ENCODE measurements at places on chromosomes 6 and 20.

- DNase-seq = no peak
Measured at GRCh38 chr6:110981202-110981600, 637 bp upstream of the RPF2 start.

GRCh38 chr20:38870733-38871559, 55.3 kb upstream of the FAM83D start:
- peak; percentile 99 for DNase-seq

DNA sequence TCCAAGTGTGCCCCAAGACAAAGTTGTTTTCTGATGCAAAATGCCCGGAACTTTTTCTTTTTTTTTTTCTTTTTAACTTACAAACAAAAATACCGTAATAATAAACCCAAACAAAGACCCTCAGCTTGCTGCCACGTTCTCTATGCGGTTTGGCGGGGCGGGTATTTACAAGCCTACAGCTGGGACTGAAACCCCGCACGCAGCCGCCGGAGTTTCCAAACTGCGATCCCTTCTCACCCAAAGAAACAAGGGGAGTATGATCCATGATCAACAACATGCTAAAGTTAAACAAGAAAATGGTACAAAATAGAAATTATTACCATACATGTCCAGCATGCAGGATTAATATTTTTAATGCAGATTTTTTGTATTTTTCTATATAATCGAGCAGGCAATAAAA, 2.1 kb downstream of the MAFB start:
- DNase-seq = peak; percentile 66

- DNase-seq = no peak
Measured at GRCh38 chr20:17960927-17961586, 7.5 kb downstream of the SNX5 start.

GRCh38 chr6:101000341-101000740, 119.2 kb upstream of the ASCC3 start:
- DNase-seq = no peak

GRCh38 chr20:59671661-59672471, 67.5 kb downstream of the PHACTR3 start:
- peak; percentile 78 for DNase-seq

- DNase-seq = peak; percentile 83
Measured at GRCh38 chr20:36202891-36203338, 33.4 kb upstream of the AAR2 start.

- no peak for DNase-seq
Measured at GRCh38 chr6:39322306-39322850, at the start of gene KCNK16. Gene KCNK16 (minus strand): TSS chr6:39322702. CDS start chr6:39322540, 162 bp downstream.

GRCh38 chr6:93366506-93366905, 52.9 kb downstream of the EPHA7 start:
- no peak for DNase-seq

GRCh38 chr6:111842891-111843290, 30.4 kb downstream of the FYN start:
- DNase-seq = no peak

GRCh38 chr6:53293691-53294090, 55.1 kb downstream of the ELOVL5 start:
- DNase-seq = no peak

DNA sequence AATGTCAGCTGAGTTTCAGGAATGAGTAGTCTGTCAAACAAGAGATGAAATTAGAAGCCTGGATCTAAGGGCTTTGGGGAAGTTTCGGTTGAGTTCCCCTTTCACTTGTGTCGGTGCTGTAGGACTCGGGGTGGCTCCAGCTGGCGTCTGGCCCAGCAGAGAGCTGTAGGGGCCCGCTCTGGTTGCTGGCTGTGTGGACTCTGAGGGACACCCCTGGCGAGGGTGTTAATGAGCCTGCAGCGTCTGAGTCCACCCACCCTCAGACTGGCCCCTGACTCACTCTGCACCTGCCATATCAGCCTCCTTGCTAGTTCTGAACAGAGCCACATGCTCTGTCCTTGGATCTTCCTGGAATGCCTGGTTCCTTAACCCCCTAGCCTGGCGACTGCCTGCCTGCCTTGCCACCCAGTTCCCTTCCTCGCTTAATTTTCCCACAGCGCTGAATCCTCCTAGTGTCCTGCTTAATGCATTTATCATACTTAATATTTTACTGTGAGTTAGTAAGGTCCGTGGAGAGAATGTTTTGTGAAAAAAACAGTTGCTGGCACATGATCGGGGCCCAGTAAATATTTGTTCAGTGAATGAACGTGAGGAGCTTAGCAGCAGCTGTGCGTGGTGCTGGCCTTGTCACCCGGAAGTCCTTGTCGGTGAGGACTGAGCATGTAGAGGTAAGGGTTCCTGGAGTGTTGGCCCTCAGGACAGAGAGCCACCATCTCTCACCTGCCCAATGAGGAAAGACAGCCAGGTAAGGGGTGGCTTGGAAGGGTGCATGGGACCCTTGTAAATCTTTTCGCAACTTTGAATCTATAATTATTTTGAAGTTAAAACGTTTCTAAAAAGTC, 1.6 kb downstream of the DNAJC5 start:
- DNase-seq = no peak

DNA sequence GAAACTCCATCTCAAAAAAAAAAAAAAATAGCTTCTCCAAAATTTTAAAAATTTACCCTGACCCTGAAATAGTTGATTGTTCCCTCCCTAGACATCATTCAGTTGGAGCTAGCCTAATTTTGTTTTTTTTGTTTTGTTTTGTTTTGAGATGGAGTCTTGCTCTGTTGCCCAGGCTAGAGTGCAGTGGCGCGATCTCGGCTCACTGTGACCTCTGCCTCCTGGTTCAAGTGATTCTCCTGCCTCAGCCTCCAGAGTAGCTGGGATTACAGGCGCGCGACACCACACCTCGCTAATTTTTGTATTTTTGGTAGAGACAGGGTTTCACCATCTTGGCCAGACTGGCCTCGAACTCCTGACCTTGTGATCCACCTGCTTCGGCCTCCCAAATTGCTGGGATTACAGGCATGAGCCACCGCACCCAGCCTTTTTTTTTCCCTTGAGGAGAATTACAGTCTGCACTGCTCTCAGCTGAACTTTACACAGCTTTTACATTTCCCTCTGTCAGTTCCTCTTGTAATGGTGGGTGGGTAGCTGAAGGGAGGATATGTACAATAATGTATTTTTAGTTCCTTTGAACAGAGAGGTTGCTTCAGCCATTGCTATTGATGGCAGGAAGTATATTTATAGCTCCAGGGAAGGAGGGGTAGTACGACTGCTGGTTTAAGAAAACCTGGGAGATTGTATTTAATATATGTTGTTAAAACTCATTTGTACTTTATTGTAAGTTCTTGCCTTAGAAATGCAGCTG, 27.7 kb downstream of the PTPRA start:
- no peak for DNase-seq

DNA sequence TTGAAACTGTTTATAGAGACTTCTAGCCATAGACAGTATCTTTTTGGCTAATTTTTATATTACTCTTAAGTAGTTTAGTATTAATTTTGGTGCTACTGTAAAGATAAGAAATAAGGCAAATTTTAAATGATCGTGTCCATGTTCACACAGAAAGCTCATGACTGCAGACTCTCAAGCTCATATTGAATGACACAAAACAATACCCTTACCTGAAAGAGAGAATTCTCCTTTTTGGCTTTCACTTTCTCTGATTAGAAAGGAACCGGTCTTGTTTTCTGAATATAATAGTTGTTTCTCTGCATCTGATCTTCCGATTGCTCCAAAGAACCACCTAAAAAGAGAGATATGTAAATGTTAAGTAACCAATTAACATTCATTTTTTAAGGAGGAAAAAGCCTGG, 57.0 kb downstream of the FRK start:
- DNase-seq = no peak

DNA sequence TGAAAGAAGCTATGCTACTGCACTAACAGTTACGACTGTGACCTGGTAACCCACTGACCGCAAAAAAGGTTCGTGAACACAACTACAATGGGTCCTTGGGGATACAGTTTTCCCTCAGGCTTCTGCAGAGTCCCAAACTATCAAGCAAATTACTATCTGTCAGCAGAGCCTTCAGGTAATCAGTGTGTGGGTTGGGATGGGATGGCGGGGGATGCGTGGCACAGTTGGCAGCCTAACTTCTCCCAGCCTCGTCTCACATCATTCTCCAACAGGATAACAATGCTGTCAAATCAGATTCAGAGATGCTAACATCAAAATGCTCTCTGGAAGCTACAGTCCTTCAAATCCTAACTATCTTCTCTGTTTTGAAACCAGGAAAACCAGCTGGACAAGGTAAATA, 102.3 kb downstream of the EPM2A start:
- DNase-seq = no peak

- no peak for DNase-seq
Measured at GRCh38 chr6:131004936-131005335, 58.1 kb downstream of the EPB41L2 start.

DNA sequence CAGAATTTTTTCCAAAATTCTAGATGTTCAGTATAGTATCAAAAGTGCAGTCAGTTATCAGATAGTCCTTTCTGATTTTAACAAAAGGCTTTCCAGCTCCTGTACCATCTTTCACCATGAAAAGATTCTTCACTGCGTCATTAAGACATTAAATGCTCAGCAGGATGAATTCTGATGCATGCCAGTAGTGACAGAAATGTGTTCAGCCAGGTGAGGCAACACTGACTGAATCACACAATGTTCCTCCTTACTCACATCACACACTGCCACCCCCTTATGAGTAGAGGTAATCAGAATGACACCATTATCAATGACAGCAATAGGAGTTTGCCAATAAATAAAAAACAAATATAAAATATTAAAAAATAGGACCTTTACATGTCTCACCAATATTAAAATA, 426.6 kb upstream of the PLCB4 start:
- DNase-seq = no peak

DNA sequence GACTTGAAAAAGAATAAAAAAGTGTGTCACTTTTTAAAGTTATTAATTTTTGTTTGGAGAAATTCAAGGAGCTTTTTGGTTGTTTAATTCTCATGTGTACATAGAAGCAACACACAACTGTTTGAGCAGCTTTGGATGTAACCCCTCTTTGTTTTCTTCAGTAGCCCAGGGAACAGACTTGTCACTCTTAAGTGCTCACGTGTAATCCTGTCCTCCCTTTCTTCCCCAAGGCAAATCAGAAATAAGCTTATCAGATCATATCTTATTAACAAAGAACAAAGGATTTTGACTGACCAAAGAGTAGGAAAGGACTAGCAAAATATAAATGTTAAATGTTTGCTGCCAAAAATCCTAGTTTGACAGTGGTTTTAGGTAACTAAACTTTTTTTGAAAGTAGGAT, 7.3 kb upstream of the FLRT3 start:
- no peak for DNase-seq
